Right atrium auricular region (tissue), 2 donors: ENCODE measurements at places on chromosomes 12 and 14. TPM values are rescaled to one million over a fixed set of nuclear protein-coding genes. Genes with fewer than 3 reads are reported as not detected.

Gene P2RX7
- 1.9 TPM for total RNA-seq

Gene GRIP1
- 12.6 TPM for total RNA-seq

Gene LTB4R
- 3.0 TPM for total RNA-seq

Gene SERPINA5
- total RNA-seq = 3.3 TPM

Gene CLEC9A
- total RNA-seq = not detected

Gene PROX2
- not detected for total RNA-seq

Gene CLEC1A
- total RNA-seq = 0.93 TPM

Gene SPRYD4
- 1.7 TPM for total RNA-seq

Gene NID2
- 41.2 TPM for total RNA-seq

DNA sequence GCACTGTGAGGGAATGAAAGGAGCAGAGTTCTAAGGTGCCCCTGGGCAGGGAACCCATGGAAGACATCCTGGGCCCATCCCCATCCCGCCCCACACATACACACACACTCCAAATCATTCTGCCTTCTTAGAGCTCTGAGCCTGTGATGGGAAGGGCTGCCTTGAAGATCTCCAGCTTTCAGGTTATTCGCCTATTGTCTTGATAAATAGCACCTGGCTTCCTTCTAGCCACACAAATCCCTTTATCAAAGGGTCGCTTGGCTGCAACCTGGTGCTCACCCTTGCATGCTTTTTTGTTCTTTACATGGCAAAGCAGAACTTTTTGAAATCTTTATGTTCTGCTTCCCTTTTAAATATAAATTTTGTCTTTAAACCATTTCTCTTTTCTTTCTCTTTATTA, 112.2 kb upstream of the TMTC1 start:
- H3K4me3 ChIP-seq = no peak overlapping the region
- no peak for DNase-seq
- H3K27me3 ChIP-seq = no peaks in the 10 kb centered on the region
- H3K4me1 ChIP-seq = no peaks in the 10 kb centered on the region
- no peaks in the 10 kb centered on the region for H3K36me3 ChIP-seq
- H3K27ac ChIP-seq = no peak overlapping the region

GRCh38 chr14:69648480-69649451, 37.4 kb downstream of the SUSD6 start:
- no peak for DNase-seq
- no peak overlapping the region for H3K4me3 ChIP-seq
- H3K4me1 ChIP-seq = no peaks in the 10 kb centered on the region
- H3K27ac ChIP-seq = peak overlapping the region; percentile 80
- H3K27me3 ChIP-seq = no peaks in the 10 kb centered on the region
- no peaks in the 10 kb centered on the region for H3K36me3 ChIP-seq

DNA sequence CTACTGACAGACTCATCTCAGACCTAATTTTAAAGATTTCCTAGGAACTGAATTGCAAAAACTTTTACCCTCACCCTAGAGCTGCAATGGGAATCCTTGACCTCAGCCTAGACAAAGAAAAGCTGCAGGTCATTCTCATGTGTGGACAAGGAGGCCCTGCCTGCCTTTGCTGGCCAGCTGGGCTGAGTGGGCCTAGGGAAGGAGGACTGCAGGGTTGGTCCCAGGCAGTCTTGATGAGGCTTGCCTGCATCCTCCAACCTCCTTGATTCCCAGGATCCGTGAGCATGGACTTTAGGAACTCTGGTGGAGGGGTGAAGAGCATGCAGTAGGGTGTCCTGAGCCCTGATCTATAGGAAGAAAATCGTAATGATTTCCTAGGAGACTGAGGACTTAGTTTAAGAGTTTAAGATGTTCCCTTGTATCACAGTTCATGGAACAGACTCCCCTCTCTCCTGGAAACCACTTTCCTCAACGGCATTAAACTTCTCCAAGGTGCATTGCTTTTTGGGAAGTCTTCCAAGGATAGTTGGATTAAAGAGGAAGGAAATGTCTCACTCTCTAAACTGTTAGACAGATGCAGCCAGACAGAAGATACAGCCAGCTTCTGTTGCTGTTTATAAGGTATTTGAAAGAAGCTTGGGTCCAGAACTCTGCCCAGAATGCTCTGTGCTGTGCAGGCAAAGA, 55.4 kb upstream of the DDX11 start:
- no peak overlapping the region for H3K27ac ChIP-seq
- H3K36me3 ChIP-seq = no peaks in the 10 kb centered on the region
- DNase-seq = no peak
- H3K4me3 ChIP-seq = no peak overlapping the region
- no peaks in the 10 kb centered on the region for H3K4me1 ChIP-seq

- no peaks in the 10 kb centered on the region for H3K4me1 ChIP-seq
- H3K4me3 ChIP-seq = no peak overlapping the region
- no peaks in the 10 kb centered on the region for H3K27me3 ChIP-seq
- H3K27ac ChIP-seq = no peak overlapping the region
- DNase-seq = no peak
These were observed 854.9 kb downstream of the RPS29 start for GRCh38 chr14:48731260-48731659.

DNA sequence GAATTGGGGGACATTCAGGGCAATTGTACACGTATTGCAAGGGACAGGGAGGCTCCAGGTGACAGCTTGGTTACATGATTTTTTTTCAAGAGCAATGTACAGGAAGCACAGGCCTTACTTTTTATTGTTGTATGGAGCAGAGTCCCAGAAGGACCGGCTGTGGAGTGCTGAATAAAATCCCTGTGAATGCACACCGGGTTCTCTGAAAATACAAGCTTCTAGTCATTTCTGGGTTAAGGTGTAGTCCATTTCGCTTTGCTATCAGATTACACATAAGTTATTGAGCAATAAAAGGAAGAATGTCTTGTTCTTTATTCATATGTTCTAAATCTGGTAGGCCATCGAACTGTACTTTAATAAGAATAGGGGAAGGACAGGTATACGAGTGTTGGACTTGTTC, 52.2 kb downstream of the PDE3A start:
- no peaks in the 10 kb centered on the region for H3K36me3 ChIP-seq
- H3K27ac ChIP-seq = peak overlapping the region; percentile 25
- H3K4me1 ChIP-seq = peaks cover 48% of the 10 kb centered on the region
- H3K27me3 ChIP-seq = no peaks in the 10 kb centered on the region

GRCh38 chr12:105433804-105434203, 103.3 kb downstream of the C12orf75 start:
- no peaks in the 10 kb centered on the region for H3K36me3 ChIP-seq
- no peaks in the 10 kb centered on the region for H3K4me1 ChIP-seq
- no peak for DNase-seq

DNA sequence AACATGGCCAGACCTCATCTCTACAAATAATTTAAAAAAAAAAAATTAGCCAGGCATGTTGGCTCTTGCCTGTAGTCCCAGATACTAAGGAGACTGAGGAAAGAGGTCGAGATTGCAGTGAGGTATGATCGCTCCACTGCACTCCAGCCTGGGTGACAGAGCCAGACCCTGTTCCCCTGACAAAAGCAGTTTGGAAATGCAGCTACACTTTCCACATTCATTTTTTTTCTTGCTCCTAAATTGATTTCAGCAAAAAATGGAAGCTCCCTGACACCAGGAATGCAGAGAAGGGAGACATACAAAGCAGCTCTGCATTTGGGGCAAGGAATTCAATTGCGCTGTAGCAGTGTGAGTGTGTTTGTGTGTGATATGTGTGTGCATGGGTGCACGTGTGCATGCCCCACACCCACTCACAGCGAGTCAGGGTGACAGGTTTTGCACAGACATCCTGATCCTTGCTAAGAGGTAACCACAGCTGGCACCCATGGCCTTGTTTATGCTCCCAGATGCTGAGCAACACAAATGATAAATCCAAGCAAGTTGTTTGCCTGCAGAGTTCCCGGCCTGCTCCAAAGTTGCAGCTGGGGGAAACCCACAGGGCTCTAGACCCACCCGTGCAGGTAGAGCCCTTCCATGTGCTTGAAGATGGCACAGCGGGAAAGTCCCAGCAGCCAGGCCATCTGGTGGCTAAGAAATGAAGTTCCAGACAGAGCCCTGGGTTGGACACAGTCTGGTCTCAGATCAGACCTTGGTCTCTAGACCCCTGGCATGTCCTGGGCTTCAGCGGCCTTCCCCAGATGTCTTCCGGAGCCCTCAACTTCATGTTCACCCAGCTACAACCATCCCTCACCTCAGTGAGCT, 25.9 kb upstream of the BDKRB2 start:
- H3K4me1 ChIP-seq = no peaks in the 10 kb centered on the region
- H3K27me3 ChIP-seq = no peaks in the 10 kb centered on the region
- H3K4me3 ChIP-seq = no peak overlapping the region
- no peak for DNase-seq

DNA sequence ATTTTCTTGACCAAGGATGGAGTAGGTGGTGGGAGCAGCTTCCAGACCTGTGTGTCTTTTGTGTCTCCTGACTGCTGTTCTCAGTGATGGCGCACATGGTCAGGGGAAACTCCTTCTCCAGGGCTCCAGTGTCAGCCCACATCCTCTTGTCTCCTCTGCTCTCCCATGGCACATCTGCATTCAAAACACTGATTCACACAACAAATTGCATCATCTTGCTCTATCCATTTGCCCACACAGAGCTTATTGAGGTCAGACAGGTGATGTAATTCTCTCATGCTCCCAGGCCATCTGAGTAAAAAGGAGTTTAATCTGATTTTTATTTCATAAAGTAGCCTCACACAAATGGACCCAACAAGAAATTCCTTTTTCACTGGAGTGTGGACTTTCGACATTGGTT, 21.8 kb upstream of the TMEM132C start:
- no peaks in the 10 kb centered on the region for H3K36me3 ChIP-seq
- no peak overlapping the region for H3K27ac ChIP-seq
- no peak for DNase-seq
- no peaks in the 10 kb centered on the region for H3K4me1 ChIP-seq
- H3K4me3 ChIP-seq = no peak overlapping the region

DNA sequence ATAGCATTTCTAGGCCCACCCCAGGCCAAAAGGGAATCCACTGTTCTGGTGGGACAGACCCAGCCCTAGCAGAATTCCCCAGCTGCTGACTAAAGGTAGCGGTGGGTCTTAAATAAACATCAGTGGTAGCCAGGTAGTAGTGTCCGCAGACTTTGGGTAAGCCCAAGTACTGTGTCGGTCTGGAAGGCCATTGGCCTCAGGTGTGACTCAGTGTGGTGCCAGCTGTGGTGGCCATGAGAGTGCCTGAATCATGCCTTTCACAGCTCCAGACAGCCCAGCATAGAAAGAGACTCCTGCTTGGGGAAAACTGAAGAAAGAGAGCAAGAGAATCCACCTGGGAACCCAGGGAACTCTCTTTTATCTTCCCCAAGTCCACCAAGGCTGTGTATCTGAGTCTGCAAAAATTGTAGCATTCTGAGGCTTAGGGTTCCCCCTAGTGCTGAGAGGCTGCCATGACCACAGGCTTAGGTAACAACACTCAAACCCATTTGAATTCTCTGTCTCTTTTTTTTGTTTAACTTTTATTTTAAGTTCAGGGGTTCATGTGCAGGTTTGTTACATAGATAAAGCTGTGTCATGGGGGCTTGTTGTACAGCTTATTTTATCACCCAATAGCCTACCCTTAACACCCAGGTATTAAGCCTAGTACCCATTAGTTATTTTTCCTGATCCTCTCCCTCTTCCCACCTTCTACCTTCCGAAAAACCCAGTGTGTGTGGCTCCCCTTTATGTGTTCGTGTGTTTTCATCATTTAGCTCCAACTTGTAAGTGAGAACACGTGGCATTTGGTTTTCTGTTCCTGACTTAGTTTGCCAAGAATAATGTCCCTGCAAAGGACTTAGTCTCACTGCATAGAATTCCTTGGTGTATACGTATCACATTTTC, 16.7 kb upstream of the CD163L1 start:
- DNase-seq = no peak
- H3K36me3 ChIP-seq = no peaks in the 10 kb centered on the region
- no peak overlapping the region for H3K27ac ChIP-seq
- H3K4me1 ChIP-seq = no peaks in the 10 kb centered on the region
- H3K4me3 ChIP-seq = no peak overlapping the region

- DNase-seq = no peak
- no peak overlapping the region for H3K4me3 ChIP-seq
- H3K4me1 ChIP-seq = no peaks in the 10 kb centered on the region
- H3K27ac ChIP-seq = no peak overlapping the region
These were observed 406.9 kb upstream of the CLEC14A start for GRCh38 chr14:38662781-38663180.

DNA sequence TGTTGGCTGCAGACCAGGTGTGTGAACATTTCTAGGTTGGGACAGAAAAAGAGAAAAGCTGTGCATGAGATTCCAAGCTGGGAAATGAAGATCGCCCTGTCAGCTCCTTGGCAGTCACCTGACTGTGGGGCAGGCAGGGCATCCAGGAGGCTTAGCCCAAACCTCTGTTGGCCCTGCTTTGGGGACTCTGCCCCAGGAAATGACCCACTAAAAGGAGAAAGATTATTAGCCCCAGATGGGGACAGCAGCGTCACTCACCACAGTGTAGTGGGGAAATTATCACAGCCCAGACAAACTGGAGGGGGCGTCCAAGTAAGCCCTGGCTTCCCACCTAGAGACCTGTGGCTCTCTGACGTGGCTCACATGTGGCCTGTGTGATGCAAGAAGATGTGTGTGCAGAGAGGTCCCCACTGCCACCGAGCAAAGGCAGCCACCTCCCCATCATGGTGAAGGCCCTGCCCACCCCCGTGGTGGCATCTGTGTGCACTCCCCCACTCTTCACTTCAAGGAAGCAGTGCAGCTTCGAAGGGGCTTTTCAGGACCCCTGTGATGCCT, 39.1 kb downstream of the DIO3 start:
- H3K36me3 ChIP-seq = no peaks in the 10 kb centered on the region
- H3K4me1 ChIP-seq = no peaks in the 10 kb centered on the region
- H3K27ac ChIP-seq = no peak overlapping the region

DNA sequence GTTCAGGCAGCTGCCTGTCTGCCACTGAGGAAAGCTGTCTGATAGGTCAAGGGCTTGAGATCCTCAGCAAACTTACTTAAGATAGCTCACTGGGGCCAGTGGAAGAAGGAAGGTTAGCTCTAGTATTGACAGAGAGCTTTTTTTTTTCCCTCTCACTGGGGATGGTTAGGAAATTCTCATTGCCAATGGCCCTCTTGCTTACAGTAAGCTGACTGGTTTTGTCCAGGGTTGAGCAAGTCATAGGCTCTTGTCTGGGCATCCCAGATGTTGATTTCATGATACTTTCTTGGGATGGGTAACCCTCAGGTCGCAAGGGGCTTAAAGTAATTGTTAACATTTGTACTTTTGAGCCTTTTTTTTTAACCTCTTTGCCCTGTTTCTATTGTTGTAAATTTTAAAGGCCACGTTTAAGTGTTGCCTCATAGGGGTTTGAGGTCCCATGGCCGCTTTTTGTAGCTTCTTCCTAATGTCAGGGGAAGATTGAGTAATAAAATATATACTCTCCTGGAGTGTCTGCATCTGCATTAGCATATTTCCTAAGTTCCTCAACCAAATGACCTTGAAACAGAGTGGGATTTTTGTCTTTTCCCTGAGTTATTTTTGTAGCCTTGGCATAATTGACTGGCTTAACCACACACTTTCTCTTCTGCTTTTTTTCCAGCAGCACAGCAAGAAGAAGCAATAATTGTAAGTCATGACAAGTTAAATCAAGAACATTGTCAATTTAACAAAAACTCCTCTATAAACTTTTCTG, 716.0 kb downstream of the LRFN5 start:
- no peaks in the 10 kb centered on the region for H3K27me3 ChIP-seq
- H3K27ac ChIP-seq = no peak overlapping the region
- H3K4me1 ChIP-seq = no peaks in the 10 kb centered on the region
- DNase-seq = no peak

- H3K4me3 ChIP-seq = no peak overlapping the region
- DNase-seq = no peak
- H3K36me3 ChIP-seq = no peaks in the 10 kb centered on the region
- no peaks in the 10 kb centered on the region for H3K27me3 ChIP-seq
- no peak overlapping the region for H3K27ac ChIP-seq
These were observed 143.0 kb upstream of the EGLN3 start for GRCh38 chr14:34093883-34094282.

- no peaks in the 10 kb centered on the region for H3K27me3 ChIP-seq
- no peaks in the 10 kb centered on the region for H3K36me3 ChIP-seq
- no peaks in the 10 kb centered on the region for H3K4me1 ChIP-seq
- no peak overlapping the region for H3K4me3 ChIP-seq
- H3K27ac ChIP-seq = no peak overlapping the region
These were observed 273.8 kb upstream of the SFSWAP start for GRCh38 chr12:131436922-131437705.
